ENCODE measurements at places on chromosomes 1 and 21.

- DNase-seq: no peak
These were observed 99.1 kb downstream of the PPIAL4G start for GRCh38 chr1:148383966-148384365.

DNA sequence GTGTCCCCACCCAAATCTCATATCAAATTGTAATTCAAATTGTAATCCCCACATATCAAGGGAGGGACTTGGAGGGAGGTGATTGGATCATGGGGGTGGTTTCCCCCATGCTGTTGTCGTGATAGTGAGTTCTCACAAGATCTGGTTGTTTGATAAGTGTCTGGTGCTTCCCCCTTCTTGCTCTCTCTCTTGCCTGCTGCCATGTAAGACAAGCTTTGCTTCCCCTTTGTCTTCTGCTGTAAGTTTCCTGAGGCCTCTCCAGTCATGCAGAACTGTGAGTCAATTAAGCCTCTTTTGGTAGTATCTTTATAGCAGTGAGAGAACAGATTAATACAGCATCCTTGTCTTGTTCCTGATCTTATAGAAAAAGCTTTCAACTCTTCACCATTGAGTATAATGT is 6.5 kb upstream of the LRRC39 start:
- no peak for DNase-seq

- no peak for DNase-seq
These were observed 289.9 kb downstream of the DPYD start for GRCh38 chr1:97630948-97631347.

DNA sequence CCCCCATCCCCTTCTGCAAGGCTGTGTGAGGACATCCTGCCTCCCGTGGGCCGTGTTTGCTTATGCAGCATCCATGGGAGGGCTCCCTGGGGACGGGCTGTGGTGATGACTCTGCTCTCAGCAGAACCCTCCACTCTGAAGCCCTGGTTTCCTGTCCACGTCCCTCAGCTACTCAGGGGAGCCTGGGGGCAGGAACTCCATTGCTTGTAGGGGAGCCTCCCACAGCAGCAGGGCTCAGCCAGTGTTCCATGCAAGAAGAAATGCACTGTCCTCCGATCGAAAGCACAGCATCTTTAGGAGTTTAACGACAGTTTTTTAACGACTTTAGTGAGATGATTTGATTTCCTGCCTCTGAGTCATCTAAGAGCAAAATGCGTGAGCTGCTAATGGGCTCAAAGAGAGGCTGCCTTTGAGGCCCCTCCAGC is 8.3 kb upstream of the KCNAB2 start:
- DNase-seq: no peak

DNA sequence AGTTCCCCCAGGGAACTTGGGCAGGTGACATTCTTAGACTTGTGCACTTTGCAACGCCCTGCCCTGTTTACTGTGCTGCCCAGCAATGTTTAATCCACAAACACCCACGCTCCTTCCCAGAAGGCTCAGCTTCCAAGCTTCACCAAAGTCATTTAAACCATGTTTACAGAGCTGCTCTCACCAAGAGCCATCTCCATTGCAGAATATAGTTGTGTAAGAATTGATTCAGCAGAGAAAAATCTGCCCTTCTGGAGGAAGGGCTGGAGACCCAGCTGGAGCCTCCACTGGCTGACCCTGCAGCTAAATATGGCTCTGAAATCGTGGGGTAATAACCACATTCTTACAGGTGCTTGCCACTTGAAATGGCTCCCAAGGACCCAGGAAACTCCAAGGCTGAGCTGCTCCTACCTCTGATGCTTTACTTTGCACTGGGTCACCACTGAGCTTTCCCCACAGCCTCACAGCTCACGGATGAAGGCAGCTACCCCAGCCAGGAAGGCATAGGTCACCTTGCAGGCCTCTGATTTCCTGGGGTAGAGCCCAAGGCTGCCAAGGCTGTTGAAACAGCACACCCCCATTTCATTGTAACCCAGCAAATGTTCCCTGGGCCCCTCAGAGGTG is 8.7 kb downstream of the CAPN2 start:
- no peak for DNase-seq
